ENCODE measurements at places on chromosomes 11 and 22. TPM values are rescaled to one million over a fixed set of nuclear protein-coding genes. Genes with fewer than 3 reads are reported as not detected.

The OLFML1 gene
- 12.3 TPM for total RNA-seq

The NXPE1 gene
- not detected for total RNA-seq

The RTN4R gene
- 5.5 TPM for total RNA-seq

The TRIM51 gene
- total RNA-seq, result not detected

The CDC45 gene
- total RNA-seq, result 13.3 TPM

The CBLIF gene
- not detected for total RNA-seq

The OR56A5 gene
- total RNA-seq, result not detected

DNA sequence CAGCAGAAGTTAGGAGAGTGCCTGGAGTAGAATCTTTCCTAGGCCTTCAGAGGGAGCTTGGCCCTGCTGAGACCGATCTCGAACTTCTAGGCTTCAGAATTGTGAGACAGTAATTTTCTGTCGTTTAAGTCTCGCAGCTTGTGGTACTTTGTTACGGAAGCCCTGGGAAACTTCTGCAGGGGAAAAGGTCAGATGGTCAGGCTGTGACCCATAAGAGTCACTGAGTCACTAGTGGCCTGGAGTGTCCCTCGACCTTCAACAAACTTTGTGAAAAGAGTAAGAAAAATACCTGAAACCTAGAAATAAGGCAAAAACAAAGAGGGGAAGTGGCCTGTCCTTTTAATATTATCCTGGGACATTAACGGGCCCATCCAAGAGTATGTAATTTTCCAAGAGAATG is 34.6 kb downstream of the CSNK2A3 start:
- no peak overlapping the region for H3K4me3 ChIP-seq
- peaks cover 29% of the 10 kb centered on the region for H3K36me3 ChIP-seq
- DNase-seq, result no peak
- H3K27ac ChIP-seq, result no peak overlapping the region

DNA sequence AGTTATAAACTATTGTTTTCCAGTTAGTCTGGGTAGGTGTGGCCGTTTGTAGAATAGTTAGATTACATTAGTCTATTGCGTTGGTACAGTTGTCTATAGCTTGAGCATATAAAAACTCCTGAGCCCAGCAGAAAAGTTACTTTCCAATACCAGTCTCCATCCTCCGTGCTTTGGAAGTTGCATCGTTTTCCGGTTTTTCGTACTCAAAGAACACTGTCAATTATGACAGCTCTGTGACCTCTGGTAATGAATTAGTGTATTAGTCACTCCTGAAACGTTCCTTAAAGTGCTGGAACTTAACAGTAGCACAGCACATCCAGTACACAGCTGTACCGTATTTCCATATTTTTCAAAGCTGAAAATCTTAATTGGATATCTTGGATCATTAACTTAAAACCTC is 808 bp upstream of the MSANTD2 start:
- H3K27ac ChIP-seq, result peak overlapping the region; percentile 96
- no peak for DNase-seq
- peaks cover 33% of the 10 kb centered on the region for H3K4me1 ChIP-seq
- H3K27me3 ChIP-seq, result no peaks in the 10 kb centered on the region

DNA sequence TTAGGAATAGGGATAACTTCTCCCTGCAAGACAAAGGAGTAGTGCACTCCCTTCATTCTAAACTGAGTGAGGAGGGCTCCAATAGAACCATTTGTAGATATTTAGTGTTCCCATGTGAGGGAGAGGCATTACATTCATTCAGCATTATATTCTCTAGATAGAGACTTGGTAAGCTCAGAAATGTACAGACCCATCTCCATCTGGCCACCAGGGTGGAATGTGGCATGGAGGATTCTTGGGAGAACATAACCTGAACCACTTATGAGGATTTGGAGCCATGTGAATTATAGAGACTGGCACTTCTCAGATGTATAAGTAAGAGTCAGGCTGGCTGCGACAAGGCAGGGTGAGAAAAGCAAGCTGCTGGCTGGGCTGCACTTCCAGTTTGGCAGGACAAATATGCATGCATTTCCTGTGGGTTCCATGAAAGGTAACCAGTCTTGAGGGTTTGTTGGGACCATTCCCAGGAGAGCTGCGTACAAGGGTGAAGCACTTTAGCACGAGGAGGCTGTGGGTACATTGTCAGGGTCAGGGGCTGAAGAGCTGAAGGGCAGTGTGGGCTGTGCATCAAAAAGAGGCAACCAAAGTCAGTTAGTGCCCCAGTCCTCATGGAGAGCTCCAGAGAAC is 9.2 kb downstream of the RRP8 start:
- H3K36me3 ChIP-seq, result peaks cover 22% of the 10 kb centered on the region
- no peak overlapping the region for H3K27ac ChIP-seq
- H3K27me3 ChIP-seq, result no peaks in the 10 kb centered on the region

DNA sequence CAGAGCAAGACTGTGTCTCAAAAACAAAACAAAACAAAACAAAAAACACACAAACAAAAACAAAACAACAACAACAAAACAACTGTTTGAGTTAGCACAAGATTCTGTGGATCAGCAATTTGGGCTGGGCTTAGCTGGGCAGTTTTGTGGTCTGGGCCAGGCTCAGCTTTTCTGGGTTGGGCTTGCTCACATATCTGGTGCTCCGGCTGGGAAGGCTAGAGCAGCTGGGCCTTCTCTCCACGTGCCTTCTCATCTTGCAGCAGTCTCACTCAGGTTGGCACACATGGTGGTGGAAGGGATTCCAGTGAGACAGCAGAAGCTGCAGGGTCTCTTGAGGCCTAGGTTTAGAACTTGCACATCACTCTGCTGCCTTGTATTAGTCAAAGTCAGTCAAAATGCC is 35.7 kb downstream of the EIF3F start:
- H3K4me3 ChIP-seq, result no peak overlapping the region
- peaks cover 13% of the 10 kb centered on the region for H3K4me1 ChIP-seq
- no peak overlapping the region for H3K27ac ChIP-seq
- DNase-seq, result no peak

GRCh38 chr11:45233804-45234170 is 52.4 kb downstream of the SYT13 start:
- H3K4me3 ChIP-seq, result no peak overlapping the region
- peaks cover 3% of the 10 kb centered on the region for H3K27me3 ChIP-seq
- H3K36me3 ChIP-seq, result no peaks in the 10 kb centered on the region
- H3K27ac ChIP-seq, result no peak overlapping the region
- no peak for DNase-seq

- H3K36me3 ChIP-seq, result peaks cover 6% of the 10 kb centered on the region
- peak; percentile 17 for DNase-seq
- H3K27me3 ChIP-seq, result peaks cover 10% of the 10 kb centered on the region
- H3K27ac ChIP-seq, result no peak overlapping the region
Measured at GRCh38 chr11:71525188-71525937, 1.7 kb upstream of the KRTAP5-7 start.

GRCh38 chr11:131483877-131484276 is 113.5 kb downstream of the NTM start:
- no peak overlapping the region for H3K4me3 ChIP-seq
- no peaks in the 10 kb centered on the region for H3K36me3 ChIP-seq
- DNase-seq, result no peak
- H3K4me1 ChIP-seq, result no peaks in the 10 kb centered on the region
- no peak overlapping the region for H3K27ac ChIP-seq
- peaks cover 12% of the 10 kb centered on the region for H3K27me3 ChIP-seq

DNA sequence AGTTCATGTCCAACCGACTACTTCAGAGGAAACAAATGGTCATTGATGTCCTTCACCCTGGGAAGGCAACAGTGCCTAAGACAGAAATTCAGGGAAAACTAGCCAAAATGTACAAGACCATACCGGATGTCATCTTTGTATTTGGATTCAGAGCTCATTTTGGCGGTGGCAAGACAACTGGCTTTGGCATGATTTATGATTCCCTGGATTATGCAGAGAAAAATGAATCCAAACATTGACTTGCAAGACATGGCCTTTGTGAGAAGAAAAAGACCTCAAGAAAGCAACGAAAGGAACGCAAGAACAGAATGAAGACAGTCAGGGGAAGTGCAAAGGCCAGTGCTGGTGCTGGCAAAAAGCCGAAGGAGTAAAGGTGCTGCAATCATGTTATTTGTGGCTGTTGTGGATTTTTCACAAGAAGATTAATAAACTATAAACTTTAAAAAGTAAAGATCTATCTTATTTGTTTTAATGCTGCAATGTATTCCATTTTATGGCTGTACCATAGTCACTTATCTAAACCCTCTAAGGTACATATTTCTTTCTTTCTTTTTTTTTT is 20.1 kb upstream of the HIPK3 start:
- no peak for DNase-seq
- H3K36me3 ChIP-seq, result no peaks in the 10 kb centered on the region
- H3K4me1 ChIP-seq, result peaks cover 7% of the 10 kb centered on the region
- H3K27me3 ChIP-seq, result no peaks in the 10 kb centered on the region
- no peak overlapping the region for H3K27ac ChIP-seq

- H3K4me3 ChIP-seq, result no peak overlapping the region
- no peak for DNase-seq
- H3K27me3 ChIP-seq, result peaks cover 47% of the 10 kb centered on the region
- H3K36me3 ChIP-seq, result no peaks in the 10 kb centered on the region
- H3K27ac ChIP-seq, result no peak overlapping the region
- H3K4me1 ChIP-seq, result peaks cover 7% of the 10 kb centered on the region
Measured at GRCh38 chr11:118206391-118207031, 18.3 kb downstream of the JAML start.

All from chondrocyte (in vitro differentiated cells).